ENCODE measurements at places on chromosomes 12 and 14.
A peak's percentile ranks its signal among the peaks of the same experiment; 100 is the strongest.

DNA sequence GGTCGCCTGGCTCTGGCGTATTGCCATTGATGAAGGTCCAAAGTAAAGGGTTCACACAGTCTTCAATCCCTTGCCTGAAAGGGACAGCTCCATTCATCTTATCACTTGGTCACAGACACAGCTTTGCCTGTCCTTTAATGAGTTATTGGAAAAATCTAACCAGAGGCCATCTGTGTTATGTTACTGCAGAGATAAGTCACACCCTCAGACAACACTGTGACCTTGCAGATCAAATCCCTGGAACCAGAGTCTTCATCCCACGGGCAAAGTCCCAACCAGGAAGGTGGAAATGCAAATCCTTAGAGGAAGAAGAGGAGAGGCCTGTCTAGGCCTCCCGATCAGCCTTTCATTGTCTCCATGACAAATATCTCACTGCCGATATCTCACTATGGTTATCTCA lies 68.3 kb upstream of the SCN8A start:
- no peak overlapping the region for H3K4me3 ChIP-seq
- no peak for DNase-seq
- H3K36me3 ChIP-seq = no peaks in the 10 kb centered on the region

- no peaks in the 10 kb centered on the region for H3K4me1 ChIP-seq
- no peak overlapping the region for H3K4me3 ChIP-seq
- H3K27me3 ChIP-seq = no peaks in the 10 kb centered on the region
- no peak overlapping the region for H3K27ac ChIP-seq
- no peak for DNase-seq
Observed at GRCh38 chr12:44002607-44003006, 166.7 kb downstream of the TMEM117 start.

- peaks cover 29% of the 10 kb centered on the region for H3K4me1 ChIP-seq
- H3K27me3 ChIP-seq = no peaks in the 10 kb centered on the region
- no peak overlapping the region for H3K4me3 ChIP-seq
- DNase-seq = peak; percentile 72
Observed at GRCh38 chr14:68782091-68782981, 10.5 kb downstream of the ZFP36L1 start.

DNA sequence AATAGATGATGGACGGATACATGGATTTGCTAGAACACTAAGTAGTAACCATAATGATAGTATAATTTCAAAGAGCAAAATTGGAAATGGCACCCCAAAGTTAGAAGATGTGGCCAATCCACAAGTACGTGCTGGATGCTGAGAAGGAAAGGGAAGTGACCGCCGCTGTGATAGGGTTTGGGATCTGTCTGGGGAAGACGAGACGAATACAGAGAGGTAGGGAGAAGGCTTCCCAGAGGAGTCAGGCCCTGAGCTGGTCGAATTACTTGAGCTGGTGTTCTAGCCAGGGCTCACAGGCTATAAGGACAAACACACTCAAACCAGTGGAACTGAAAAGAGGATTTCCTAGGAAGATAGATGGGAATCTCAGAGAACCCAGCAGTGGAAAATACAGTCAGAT lies 9.4 kb upstream of the ACVR1B start:
- H3K4me1 ChIP-seq = no peaks in the 10 kb centered on the region
- no peaks in the 10 kb centered on the region for H3K36me3 ChIP-seq
- no peak overlapping the region for H3K4me3 ChIP-seq
- no peak overlapping the region for H3K27ac ChIP-seq
- DNase-seq = no peak
- H3K27me3 ChIP-seq = peaks cover 13% of the 10 kb centered on the region

DNA sequence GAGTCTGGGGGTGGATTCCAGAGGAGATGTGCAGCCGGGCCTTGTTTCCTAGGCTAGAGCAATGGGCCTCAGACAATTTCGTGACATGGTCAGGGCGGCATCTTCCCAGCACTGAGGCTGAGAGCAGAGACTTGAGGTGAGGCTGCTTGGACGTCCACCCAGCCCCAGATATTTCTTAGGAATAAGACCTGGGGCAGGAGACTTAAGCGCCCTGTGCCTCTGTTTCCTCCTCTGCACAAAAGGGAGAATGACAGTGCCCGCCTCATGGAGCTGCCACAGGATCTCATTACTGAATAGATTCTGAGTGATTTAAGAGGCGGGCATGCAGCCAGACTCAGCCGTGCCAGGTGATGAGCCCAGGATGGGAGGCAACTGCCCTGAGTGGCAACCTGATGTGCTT lies 297.9 kb upstream of the SFSWAP start:
- H3K4me3 ChIP-seq = no peak overlapping the region
- no peaks in the 10 kb centered on the region for H3K36me3 ChIP-seq
- DNase-seq = no peak

GRCh38 chr12:76680940-76681339 lies 83.0 kb upstream of the ZDHHC17 start:
- no peaks in the 10 kb centered on the region for H3K36me3 ChIP-seq
- no peak overlapping the region for H3K27ac ChIP-seq
- DNase-seq = no peak
- H3K4me1 ChIP-seq = no peaks in the 10 kb centered on the region
